Stimulated activated naive B cell treated with anti-CD40 and anti-IgM and Interleukin-4, amounts not matched to agents 10 μg/mL and 1 μg/mL and 100 μg/mL, for 72 hours (primary cell): ENCODE measurements at places on chromosomes 7 and 10.

GRCh38 chr10:17175551-17175950 lies 25.9 kb downstream of the TRDMT1 start:
- no peak for DNase-seq

GRCh38 chr7:4086723-4087122 lies 595.4 kb upstream of the FOXK1 start:
- DNase-seq, result no peak

GRCh38 chr7:43938892-43939482 lies 12.8 kb downstream of the UBE2D4 start:
- DNase-seq, result no peak

DNA sequence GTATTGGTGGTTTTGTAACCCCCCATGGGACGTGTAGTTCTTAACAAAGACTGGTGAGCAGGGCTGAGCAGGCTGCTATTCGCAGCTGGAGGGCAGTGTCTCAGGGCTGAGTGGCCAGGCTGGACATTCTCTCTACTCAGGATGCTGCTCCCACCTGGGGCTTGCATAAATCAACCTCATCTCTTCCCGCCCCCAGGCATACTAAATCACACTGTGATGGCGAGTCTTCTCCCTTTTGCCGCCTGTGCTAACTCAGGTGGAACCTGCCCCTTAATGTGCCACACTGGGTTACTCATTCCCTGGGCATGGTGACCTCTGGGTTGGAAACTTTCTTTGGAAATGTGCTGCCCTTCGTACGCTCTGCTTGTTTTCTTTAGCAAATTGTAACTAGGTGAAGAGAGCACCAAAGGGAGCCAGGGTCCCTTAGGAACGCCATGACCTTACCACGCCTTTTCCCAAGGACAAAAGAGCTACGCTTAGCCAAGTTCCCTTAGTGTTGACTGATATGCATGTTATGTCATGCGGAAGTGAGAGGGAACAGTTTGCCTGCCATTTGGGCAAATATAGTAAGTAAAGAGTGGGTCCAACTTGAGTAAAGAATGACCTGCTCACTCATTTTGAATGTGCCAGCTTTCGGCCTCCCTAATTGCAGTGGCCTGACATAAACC lies 40.4 kb upstream of the COBL start:
- no peak for DNase-seq

DNA sequence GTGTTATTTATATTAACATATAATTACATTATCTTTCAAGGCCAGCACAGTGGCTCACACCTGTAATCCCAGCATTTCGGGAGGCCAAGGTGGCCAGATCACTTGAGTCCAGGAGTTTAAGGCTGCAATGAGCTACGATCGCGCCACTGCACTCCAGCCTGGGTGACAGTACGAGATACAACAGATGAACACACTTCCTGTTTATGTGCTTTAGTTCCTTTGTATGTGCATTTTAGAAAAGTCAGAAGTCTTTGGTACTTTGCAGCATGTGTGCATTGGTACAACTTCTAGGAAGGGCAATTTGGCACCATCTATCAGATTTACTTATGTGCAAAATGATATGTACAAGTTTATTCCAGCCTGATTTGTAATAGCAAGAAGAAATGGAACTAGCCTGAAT lies 13.3 kb downstream of the SLC35G1 start:
- DNase-seq, result no peak

- DNase-seq, result no peak
Measured at GRCh38 chr7:36037121-36037662, 115.9 kb upstream of the EEPD1 start.

- DNase-seq, result no peak
Measured at GRCh38 chr10:107548301-107548700, 383.8 kb upstream of the SORCS1 start.

- DNase-seq, result no peak
Measured at GRCh38 chr7:43782768-43783555, 24.5 kb downstream of the BLVRA start.

DNA sequence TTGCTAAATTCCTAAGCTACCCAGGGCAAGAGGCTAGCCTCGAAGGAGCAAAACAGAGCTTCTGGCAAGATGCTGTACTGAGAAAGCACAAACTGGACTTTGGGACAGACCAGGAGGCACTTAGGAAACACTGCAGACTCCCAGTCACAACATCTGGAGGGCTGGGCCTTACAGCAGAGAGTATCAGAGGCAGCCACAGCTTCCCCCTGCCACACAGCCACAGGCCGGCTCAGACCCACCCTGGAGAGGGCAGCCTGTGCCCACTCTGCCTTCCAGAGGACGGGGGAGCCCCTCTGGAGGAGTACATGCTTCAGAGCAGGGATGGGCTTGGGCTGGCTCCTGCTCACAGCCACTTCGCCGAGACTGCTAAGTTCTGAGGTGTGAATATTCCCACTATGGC lies 17.4 kb downstream of the ESYT2 start:
- DNase-seq, result no peak

GRCh38 chr10:45532480-45532879 lies 140.1 kb downstream of the ZFAND4 start:
- no peak for DNase-seq
